NCI-H2081 (cell line): ENCODE measurements at places on chromosomes 16 and 17.

DNA sequence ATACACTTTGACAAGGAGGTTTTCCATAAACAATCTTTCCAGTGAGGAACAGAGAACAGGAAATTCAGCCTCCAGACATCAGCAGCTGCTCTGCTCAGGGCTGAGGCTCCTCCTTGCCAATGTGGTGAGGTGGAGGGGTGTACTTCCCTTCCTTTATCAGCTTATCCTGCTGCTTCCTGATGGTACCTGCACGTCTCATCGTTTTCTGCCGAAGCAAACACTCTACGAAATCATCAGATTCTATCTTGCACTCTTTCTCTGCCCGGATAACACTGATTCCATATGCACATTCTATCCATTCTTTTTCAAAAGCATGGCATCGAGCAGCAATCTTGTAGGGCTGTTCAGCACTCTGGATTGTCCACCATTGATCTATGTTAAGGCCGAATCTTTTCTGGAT is 15.4 kb upstream of the SEZ6 start:
- no peak for DNase-seq

DNA sequence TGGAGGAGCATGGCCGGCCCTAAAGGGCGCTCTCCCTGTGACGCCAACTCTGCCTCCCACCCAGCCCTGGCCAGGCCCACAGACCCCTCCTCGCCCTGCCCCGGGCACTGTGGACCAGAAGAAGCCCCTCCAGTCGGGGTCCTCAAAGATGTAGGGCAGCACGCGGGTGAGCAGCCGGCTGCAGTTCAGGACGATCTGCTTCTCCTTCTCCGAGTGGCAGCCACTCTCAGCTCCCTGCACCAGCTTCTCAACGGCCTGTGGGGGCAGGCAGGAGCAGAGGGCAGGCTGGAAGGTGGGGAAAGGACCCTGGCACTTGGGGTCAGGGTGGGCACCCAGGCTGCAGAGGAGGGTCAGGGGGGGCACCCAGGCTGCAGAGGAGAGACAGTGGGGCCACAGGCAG is 8.9 kb downstream of the HID1 start:
- DNase-seq = no peak

- no peak for DNase-seq
These were observed 752.9 kb downstream of the KCNJ2 start for GRCh38 chr17:70922268-70922667.

- DNase-seq = no peak
These were observed 93.9 kb downstream of the ENGASE start for GRCh38 chr17:79168486-79169055.

DNA sequence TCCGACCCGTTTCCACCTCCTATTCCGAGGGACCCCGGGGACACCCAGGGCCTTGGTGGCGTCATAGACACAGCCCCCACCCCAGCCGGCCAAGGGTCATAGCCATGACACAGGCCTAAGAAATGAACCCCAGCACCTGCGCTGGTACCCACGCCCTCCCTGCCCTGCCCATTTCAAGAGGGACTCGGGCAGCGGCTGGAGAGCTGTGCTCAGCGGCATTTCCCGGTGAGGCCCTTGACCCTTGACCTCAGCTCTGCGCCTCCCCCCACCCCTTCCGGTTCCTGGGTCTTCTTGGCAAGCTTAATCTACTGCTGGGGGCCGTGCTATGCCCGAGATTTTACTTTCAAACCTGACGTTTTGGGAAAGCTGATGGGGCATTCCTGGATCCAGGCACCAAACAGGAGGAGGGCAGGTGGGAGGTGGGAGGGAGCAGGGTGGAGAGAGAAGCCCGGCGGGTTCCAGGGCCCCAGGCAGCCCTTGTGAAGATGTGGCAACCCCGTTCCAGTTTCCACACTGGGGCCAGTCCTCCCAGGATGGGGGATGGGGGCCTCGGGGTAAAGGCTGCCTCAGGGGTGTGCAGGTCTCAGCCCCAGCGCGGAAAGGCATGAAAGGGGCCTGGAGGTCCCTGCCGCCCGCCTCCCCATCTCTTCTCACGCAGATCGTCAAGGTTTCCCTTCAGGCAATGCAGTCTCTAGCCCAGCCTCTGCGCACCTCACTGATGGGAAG is at the start of gene SLC22A31:
SLC22A31 (minus strand) TSS at position 414 of the 726 bp plus-strand sequence; CDS start at position 378, 36 bp downstream.
- no peak for DNase-seq

DNA sequence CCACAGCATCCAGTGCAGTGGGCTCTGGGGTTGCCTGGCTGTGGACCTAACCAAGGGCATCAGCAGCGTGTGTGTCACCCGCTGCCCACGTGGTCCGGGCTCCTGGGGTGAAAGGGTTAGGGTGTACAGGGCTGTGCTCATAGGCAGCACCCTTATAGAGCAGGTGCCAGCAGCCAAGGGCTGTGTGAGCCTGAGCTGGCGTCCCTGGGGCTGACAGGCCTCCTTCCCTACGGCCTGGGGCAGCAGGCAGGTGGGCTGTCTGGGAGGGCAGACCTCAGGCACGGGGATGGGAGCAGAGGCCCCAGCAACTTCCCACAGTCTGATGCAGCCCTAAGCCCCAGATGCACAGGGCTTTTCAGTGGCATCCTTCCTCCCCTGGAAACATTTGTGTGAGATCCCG is 13.9 kb downstream of the CD300A start:
- no peak for DNase-seq

- DNase-seq = no peak
These were observed 26.5 kb downstream of the PDIA2 start for GRCh38 chr16:309476-309875.

DNA sequence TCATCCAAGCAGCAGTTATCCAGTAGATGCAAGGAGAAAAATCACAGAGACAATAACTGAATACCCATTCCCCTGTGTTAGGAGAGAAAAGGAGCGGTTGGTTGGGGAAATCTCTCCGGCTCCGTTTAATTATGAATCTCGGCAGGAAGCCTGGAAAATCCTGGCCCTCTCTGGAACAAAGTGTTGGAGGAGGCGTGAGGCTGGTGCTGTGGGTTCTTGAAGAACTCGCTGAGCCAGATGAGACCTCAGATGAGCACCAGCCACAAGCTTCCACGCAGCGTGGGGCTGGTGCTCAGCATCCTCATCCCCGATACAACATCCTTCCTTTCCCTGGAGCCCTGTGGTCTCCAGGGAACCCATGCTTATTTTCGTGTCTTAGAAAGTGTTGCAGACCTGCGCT is 39.7 kb downstream of the CACNG4 start:
- DNase-seq = no peak

GRCh38 chr17:43338886-43339516 is 59.8 kb upstream of the ARL4D start:
- DNase-seq = peak; percentile 78

GRCh38 chr17:31015639-31016038 is 44.8 kb downstream of the RNF135 start:
- DNase-seq = no peak

- DNase-seq = peak; percentile 31
These were observed 678 bp downstream of the CDR2L start for GRCh38 chr17:74987909-74988711.

GRCh38 chr16:9996221-9996620 is 186.0 kb downstream of the GRIN2A start:
- DNase-seq = no peak
